ENCODE measurements at places on chromosomes 6 and 20. TPM values are rescaled to one million over a fixed set of nuclear protein-coding genes. Genes with fewer than 3 reads are reported as not detected.

DNA sequence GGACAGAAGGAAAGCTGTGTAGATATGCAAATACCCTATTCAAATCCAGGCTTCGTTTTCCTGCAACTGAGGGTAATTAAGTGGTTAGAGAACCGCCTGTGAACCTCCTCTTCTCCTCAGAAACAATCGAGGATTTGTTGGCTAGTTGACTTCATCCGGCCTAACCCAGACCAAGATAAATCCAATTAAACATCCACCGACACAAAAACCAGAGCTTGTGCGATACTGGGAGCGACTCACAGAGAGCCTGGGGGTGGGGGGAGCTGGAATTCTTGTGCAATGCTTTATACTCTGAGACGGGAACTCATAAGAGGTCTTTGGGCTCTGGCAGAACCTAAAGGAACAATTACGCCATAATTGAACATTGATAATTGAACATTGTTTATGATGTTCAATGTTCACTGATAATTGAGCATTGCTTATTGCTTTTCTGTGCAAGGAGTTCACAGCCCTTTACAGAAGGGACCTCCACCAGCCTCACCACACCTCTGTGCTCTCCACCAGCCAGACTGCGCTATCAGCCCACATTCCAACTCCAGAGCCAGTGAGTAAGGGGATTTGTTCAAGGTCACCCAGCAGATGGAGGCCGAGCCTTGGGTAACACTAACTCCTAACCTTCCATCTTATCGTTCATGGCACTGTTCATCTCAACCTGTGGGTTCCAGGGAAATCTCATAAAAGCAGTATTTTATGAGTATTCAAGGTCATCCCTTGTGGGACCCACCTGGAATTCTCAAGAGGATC is 429.6 kb upstream of the JARID2 start:
- no peak for DNase-seq

DNA sequence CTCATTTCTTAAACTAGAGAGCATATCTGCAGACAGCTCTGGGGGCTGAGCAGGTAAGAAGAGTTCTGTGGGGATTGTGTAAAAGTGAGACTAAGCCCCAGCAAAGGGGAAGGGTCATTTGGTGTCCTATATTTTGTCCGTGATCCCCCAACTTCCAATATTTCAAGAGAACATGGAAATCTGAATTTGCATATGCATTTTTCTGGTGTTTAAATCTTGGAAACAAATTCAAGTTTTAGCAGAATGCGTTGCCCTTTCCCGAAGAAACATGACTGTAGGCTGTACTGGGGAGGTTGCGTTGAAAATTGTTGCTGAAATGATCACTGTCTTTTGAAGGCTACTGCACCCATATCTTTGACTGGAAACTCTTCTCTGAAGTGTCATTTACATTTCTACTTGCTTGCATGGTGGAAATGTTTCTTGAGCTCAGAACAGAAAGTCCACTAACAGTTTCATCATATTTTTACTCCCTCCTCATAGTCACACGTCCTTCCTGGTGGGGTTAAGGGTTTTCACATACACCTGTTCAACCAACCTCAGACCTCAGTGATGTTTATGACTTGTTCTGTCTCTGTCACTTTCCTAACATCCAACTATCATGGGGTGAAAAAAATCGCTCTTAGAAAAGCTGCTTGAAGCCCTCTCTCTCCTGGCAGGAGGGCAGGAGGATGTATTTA is 140.3 kb downstream of the BCAS1 start:
- DNase-seq, result no peak

- DNase-seq, result no peak
Observed at GRCh38 chr20:62696434-62696957, 12.1 kb upstream of the NTSR1 start.

GRCh38 chr6:39330476-39330875 is 8.0 kb upstream of the KCNK16 start:
- no peak for DNase-seq

DNA sequence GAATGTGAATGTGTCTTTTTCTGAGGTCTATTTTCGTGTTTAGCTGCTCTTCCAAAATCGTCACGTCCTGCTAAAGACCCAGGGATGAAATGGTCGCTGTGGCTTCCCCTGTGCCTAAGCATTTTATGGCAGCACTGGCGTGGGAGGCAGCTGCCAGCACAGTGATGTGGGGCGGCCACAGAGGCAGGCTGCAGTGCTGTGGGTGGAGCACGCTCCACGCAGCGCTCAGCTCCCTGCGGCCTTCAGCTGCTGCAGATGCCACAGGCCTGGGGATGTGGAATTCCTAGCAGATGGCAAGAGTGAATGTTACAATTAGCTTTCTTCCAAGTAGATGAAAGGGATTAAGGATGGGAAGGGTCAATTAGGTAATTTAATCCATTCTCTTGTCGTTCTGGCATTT is 242.6 kb downstream of the SMOC2 start:
- no peak for DNase-seq

Gene CAP2
- polyA plus RNA-seq, result 13.2 TPM

Gene CRYBG1
- polyA plus RNA-seq, result 23.9 TPM

Gene PEX3
- polyA plus RNA-seq, result 40.4 TPM

Gene SMLR1
- 4.4 TPM for polyA plus RNA-seq
